ENCODE measurements at places on chromosomes 1 and 21. TPM values are rescaled to one million over a fixed set of nuclear protein-coding genes. Genes with fewer than 3 reads are reported as not detected.

DNA sequence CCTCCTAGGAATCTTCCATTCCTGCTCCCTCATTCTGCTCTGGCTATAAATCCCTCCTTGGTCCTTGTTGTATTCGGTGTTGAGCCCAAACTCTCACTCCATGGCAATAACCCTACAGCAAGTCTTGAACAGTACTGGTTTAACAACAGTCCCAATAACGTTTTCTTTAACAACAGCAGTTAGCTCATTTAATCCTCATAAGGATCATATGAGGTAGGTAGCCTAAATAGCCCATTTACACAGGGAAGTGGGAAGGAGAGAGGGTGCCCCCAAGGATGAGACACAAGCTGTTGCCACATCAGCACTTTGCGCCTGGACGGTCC is 444 bp upstream of the AGTRAP start:
- no peak for DNase-seq

- no peak for DNase-seq
Observed at GRCh38 chr1:19198820-19199219, 11.2 kb downstream of the UBR4 start.

- DNase-seq, result no peak
Observed at GRCh38 chr1:101507547-101507971, 270.7 kb downstream of the S1PR1 start.

- DNase-seq, result no peak
Observed at GRCh38 chr1:153934746-153935145, 11.8 kb downstream of the DENND4B start.

DNA sequence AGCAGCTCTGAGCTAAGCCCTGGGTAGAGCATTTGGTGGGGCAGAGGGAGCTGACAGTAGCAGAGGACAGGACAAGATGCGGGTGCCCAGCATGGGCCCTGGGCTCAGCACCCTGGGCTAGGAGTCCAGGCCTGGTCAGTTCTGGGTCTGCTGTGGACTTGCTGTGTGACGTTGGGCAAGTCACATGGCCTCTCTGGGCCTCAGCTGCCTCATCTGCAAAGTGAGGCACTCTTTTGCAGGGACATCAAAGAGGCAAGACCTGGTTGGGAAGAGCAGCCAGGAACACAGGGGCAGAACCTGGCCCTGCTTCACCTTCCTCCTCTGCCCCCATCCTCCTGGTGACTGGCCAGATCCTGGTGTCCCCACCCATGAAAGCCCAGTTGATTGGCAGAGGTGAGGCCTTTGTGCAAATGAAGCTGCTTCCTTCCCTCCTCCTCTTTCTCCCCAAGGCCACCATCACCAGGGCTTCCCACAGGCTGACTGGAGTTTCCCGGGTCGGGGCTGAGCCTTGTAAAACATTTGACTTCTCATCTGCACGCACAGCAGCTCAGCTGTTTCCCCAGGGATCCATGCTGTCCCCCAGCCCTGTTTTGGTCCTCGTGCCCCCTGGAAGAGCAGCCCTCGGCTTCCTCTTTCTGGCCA is 350.5 kb downstream of the MATN1 start:
- no peak for DNase-seq

DNA sequence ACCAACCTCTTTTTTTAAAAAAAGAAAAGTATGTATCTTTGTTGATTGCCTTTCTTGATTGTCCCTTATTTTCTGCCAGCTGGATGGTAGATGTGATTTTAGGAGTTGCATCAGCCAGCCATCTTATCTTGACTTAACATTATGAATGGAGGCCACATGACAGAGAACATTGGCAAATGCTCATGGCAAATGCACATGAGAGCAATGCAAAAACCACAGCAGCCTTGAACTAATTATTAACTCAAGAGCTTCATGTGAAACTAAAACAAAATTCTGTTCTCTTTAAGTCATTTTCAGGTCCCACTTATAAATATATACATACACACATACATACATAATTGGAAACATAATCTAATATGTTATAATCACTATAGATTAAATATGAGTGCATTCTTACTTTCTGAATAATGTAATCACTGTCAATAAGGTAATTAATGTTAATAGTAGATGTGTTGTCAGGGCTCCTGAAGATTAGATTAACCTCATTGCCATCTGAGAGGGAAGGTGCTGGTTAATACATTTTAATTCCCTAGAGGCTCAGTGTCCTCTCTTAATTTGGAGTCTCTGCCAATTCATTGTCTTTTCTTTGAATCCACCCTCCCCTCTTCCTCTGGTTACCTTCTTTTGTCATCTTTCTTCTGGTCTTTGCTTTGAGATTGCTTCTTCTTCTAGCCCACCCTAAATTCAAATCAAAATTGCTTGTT is 962.2 kb downstream of the ADGRL2 start:
- no peak for DNase-seq

- peak; percentile 48 for DNase-seq
Observed at GRCh38 chr1:155052439-155053395, 1.6 kb downstream of the ADAM15 start.

DNA sequence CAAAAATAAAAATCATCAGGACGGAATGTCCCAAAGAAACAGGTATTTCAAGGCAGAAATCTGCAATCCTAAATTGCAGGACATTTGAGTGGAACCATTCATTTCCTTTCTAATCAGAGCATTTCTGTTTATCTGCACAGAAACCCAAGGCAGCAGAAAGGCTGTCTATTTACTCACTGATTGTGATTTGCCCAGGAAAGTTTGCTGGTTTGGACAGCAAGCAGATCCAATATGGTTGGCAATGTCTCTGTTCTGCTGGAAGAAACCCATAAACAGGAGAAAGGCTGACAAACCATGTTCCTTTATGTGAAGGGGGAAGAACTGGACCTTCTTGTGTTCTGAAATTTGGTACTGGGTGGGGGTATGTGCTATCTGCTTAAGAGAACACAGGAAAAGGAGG is 120.1 kb downstream of the CLIC6 start:
- no peak for DNase-seq

DNA sequence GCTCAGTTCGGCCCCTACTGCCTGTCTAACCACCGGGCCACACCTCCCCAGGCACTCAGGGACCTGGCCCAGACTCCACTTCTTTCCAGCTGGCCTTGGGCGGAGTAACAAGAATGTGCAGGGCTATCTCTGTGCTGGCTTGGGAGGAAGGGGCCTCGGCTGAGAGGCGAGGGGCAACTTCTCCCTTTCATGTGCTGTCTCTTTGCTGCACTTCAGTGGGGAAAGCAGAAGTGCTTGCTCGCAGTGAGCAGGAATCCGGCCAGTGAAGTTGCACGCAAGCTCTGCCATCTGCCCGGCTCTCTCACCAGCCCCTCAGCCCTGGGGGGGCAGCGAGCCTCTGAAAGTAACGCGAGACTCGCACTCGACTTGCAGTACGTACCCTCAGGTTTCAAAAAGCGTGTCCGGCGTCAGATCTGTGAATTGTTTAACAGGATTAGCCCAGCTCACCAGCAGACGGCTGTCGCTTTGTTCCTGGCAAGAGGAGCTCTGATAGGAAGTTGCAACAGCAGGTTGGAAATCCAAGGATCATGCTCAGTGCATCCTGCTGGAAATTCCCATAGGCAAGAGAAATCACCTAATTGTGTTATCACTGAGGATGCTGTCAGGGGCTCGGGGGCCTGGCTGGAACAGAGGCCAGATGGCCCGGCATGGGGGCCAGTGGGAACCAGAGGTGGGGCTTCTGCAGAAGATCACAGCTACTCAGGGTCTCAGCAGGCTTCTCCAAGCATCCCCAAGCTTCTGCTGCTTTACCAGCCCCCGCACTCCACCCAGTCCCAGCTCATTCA is 221.1 kb downstream of the NPHP4 start:
- no peak for DNase-seq

- DNase-seq, result no peak
Observed at GRCh38 chr1:17393230-17393629, 21.2 kb downstream of the PADI6 start.

GRCh38 chr1:227918736-227919135 is 29.0 kb downstream of the WNT9A start:
- no peak for DNase-seq

GRCh38 chr1:177780096-177780700 is 189.7 kb downstream of the SEC16B start:
- DNase-seq, result peak; percentile 16

DNA sequence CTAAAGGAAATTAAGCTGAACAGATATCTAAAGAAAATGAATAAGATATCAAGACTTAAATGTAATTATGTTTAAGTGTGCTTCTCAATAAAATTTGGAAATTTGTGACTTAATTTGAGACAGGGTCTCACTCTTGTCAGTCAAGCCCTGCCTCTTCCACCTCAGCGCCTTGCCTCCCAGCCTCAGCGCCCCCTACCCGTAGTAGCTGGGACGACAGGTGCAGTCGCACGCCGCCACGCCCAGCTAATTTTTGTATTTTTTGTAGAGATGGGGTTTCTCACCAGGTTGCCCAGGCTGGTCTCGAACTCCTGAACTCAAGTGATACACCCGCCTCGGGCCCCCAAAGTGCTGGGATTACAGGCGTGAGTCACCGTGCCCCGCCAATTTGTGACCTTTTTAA is 117.0 kb downstream of the CLEC20A start:
- DNase-seq, result no peak

- no peak for DNase-seq
Observed at GRCh38 chr1:177710696-177711620, 258.9 kb downstream of the SEC16B start.

GRCh38 chr1:32758795-32759430 is 56.3 kb upstream of the SYNC start:
- no peak for DNase-seq

Gene PGLYRP4
- not detected for total RNA-seq

Gene MAP1LC3C
- total RNA-seq, result not detected

Gene CD247
- total RNA-seq, result 1.2 TPM

Gene P3R3URF
- total RNA-seq, result not detected

Gene OR2L5
- not detected for total RNA-seq

Gene DNALI1
- not detected for total RNA-seq

Gene F13B
- not detected for total RNA-seq
